ENCODE measurements at places on chromosomes 7 and 10. TPM values are rescaled to one million over a fixed set of nuclear protein-coding genes. Genes with fewer than 3 reads are reported as not detected.

Gene TUBAL3
- not detected for total RNA-seq

Gene SRRM3
- not detected for total RNA-seq

Gene CALML3
- total RNA-seq, result not detected

Gene IGFBP3
- total RNA-seq, result 0.99 TPM

Gene AGAP6
- total RNA-seq, result 18.9 TPM

Gene IFIT5
- total RNA-seq, result 20.8 TPM

Gene CACNB2
- 0.39 TPM for total RNA-seq

Gene PCLO
- total RNA-seq, result not detected

Gene BHLHA15
- total RNA-seq, result not detected

Gene ITGB8
- 2.1 TPM for total RNA-seq

Gene MARCHF5
- 27.8 TPM for total RNA-seq

Gene HYAL4
- total RNA-seq, result not detected

Gene OR2A7
- total RNA-seq, result 6.0 TPM

Gene SPDYE8
- total RNA-seq, result not detected

Gene ADAP1
- total RNA-seq, result 5.5 TPM

Gene PTPN20
- total RNA-seq, result not detected

Gene MRC1
- total RNA-seq, result 0.37 TPM

Gene ERV3-1
- 16.7 TPM for total RNA-seq

Gene KCNIP2
- total RNA-seq, result 1.6 TPM

Gene NUTM2B
- total RNA-seq, result 2.4 TPM

Gene MYH16
- total RNA-seq, result not detected

Gene SH3PXD2A
- total RNA-seq, result 15.4 TPM

Gene SLC18A3
- not detected for total RNA-seq

Gene CALHM3
- not detected for total RNA-seq

Gene OPN1SW
- not detected for total RNA-seq

Gene PNLIPRP1
- not detected for total RNA-seq

Gene MRPS24
- total RNA-seq, result 45.8 TPM

Gene KIAA1549
- 0.10 TPM for total RNA-seq

Data from CD4-positive, CD25-positive, alpha-beta regulatory T cell (primary cell).